ENCODE measurements at places on chromosomes 16 and 17.
A peak's percentile ranks its signal among the peaks of the same experiment; 100 is the strongest.

DNA sequence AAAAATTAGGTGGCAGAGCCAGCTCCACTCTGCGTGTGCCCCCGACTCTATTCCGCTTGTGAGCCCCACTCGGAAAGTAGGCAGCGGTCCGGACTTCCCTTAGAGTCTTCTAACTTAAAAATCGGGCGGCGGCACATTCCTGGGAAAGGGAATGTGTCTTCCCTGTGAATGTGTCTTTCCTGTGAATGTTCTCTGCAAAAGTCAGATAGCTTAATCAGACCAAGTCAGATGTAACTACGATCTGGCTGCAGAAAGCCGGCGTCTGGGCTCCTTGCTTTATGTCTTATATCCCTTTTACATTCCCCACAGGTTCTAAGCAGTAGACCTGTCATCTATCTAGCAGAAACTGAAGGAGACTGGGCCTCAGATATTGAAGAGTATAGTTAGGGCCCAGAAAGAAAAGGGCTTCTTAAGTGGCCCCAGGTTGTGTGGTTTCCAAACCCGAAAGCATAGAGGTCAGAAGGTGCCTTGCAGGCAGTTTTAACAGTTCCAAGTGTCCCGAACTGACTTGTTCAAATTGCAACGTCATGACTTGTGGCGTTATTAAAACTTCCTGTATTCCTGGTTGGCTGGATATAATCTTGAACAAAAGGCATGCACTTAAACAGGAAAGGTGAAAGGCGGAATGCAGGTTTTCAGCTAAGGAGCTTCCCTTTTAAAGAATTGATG is 601 bp downstream of the PHKB start:
- DNase-seq, result peak; percentile 30

DNA sequence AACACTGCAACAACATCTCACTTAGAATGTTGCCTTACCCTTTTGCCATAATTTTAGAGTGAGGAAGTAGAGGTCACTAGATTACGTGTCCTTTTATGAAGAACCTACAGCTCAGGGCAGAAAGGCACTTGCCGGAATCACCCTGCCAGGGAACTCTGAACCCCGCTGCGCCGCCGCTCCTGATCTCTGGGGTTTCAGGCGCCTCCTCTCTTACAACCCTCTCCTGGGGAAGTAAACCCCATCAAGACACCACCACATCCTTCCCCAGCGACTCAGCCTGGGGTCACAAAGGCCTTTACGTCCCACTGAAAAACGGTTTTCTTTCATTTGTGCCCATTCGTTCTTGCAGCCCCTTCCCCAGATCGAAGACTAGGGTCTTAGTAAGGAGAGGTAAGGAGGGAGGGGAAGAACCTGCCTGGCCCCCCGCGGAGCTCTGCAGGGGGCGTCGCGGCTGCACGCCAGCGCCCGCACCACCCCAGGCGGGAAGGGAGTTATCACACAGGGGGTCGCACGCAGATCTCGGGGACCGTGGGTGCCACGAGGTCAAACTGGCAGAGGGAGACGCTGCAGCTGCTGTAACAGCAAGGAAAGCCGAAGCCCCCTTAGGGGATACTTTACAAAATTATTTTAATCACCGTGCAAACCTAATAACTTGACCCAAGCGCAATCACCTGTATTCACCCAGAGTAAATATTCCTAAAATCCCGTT is 1.0 kb upstream of the HLF start:
- DNase-seq, result no peak

- no peak for DNase-seq
Observed at GRCh38 chr16:27450196-27450549, 48.2 kb downstream of the IL21R start.

DNA sequence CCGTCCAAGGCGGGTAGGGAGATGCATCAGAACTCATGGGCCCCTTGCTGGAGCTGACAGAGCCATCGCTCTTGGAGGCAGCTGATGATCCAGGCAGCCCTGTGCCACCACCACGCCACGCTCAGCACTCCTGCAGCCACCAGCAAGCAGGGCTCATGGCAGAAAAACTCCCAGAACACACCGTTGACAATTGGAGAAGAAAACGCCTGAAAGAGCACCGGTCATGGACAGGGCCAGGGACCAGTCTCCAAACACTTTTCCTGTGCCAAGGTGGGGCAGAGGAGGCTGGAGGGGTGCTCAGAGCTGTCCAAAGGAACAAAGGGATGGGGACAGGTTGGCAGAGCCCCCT is 132.2 kb downstream of the FOXL1 start:
- DNase-seq, result no peak

DNA sequence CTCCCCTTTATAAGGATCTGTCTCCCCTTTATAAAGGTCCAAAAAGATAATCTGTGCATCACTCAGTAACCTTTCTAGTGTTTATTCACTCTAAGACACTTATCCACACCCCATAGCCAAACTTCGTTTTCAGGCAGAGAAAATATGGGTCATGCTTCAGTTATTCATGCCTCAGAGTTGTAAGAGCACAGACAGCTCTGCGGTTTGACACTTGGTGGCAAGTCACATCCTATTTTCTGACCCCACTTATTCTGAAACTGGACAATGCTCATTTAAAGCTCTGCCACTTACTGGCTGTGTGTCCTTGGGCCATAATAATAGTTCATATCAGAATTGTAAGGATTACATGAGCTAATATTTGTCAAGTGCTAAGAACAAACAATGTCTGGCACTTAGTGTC is 2.0 kb upstream of the KRTAP2-1 start:
- no peak for DNase-seq

DNA sequence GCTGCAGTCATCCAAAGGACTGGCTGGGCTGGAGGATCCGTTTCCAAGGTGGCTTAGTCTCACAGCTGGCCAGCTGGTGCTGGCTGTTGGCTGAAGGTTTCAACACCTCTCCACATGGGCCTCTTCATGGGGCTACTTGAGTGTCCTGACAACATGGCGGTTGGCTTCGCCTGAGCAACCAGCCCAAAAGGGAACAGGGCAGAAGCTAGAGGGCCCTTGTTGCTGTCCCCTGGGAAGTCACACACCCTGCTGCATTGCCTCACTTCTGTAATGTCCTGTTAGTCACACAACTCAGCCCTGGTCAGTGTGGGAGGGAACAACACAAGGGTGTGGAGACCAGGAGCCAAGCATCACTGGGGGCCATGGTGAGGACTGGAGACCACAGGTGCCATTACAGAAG is 36.6 kb downstream of the C16orf78 start:
- no peak for DNase-seq

GRCh38 chr17:49861150-49861884 is 13.4 kb upstream of the TAC4 start:
- DNase-seq, result peak; percentile 84

DNA sequence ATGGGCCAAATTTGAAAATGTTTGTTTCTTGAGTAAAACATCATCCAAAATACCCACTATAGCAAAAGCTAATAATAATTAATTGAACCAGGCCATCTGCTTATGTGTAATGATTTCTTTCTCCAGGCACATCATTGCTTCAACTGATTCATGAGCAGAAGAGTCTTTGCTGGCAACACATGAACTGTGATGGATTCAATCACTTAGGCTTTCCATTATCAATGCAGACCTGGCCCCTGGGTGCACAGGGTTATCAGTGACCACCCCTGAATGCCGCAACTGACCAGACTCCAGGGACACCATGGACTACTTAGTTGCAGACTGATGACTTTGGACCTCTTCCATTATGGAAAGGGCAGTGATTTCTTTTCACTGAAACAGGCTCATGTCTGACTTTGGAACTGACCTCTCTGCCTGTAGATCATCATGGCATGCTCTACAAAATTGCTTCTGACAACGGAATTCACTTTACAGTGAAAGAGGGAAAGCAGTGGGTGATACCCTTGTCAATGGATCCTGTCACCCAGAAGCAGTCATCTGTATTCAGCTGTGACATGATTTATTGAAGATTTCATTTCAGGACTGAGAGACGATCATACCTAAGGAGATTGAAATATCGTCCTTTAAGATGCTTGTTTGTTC is 448.8 kb downstream of the SLC39A11 start:
- DNase-seq, result no peak

DNA sequence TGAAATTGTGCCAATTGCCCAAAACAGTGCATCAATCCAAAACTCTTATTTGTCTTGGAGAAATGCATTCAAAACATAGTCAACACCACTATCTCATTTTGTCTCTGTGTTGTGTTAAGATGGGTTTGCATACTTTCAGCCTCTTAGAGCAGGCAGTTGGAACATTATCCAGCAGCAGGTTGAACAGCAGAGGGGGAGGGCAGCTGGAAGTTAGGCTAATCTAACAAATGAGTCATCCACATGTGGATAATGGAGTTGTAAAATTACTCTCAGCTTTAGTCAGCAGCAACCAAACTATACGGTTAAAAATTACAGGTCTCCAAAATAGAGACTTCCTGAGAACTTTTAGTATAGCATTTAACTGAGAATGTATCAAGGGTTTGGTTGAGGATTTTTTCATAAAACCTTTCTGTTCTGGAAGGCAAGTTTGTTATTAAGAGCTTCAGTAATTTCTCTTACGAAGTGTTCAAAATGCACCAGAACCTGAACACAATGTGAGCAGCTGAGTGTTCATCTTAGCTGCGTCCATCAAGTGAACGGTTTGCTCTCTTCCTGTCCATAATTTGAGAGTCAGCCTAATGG is 46.3 kb downstream of the PRKCA start:
- DNase-seq, result peak; percentile 82

GRCh38 chr16:84291226-84291625 is 3.5 kb upstream of the WFDC1 start:
- no peak for DNase-seq

DNA sequence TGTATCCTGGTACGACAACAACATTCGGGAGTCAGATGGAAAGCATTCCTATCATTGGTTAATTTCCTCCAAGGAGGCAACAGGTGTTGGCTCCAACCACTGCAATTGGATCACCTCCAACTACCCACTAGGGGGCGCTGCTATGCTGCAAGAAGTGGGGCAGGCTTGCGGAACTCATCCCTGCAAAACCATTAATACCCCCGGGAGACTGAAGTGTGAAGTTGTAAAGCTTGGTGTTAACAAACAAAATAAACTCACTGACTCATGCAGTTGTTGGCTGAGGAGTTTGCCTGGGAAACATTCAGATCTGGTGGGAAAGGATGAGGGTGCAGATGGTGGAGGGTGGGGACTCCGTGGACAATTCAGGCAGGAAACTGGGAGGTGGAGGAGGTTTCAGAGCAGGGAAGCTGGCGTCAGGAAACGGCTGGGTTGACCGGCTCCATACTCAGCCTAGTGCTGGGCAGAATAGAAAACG is 84.9 kb downstream of the HS3ST2 start:
- peak; percentile 85 for DNase-seq

GRCh38 chr17:72700226-72700625 is 392.3 kb downstream of the SLC39A11 start:
- DNase-seq, result no peak

- no peak for DNase-seq
Observed at GRCh38 chr17:37802061-37802595, 57.3 kb upstream of the HNF1B start.

GRCh38 chr17:48637323-48638260 is 11.4 kb upstream of the HOXB9 start:
- DNase-seq, result no peak

DNA sequence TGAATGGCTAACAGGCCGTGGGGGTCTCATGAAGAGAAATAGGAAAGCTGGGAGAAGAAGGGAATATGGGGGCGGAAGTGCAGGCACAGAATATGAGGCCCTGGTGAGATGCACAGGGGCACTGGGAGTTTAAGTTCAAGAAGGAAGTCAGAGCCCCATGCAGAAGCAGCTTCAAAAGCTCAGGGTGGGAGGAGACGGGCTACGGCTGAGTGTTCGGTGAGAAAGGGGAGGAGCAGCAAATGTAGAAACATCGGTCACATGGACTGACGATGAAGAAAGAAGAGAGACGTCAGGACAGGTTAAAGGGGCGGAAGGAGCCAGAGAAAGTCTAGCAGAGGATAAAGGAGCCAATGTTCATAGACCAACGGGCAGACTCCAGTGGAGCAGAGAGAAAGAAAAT is 204.5 kb upstream of the ZFHX3 start:
- DNase-seq, result no peak

DNA sequence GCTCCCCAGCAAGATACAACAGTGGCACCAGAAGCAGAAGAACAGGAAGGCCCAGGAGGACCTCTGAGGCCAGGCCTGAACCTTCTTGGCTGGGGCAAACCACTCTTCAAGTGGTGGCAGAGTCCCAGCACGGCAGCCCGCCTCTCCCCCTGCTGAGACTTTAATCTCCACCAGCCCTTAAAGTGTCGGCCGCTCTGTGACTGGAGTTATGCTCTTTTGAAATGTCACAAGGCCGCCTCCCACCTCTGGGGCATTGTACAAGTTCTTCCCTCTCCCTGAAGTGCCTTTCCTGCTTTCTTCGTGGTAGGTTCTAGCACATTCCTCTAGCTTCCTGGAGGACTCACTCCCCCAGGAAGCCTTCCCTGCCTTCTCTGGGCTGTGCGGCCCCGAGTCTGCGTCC is 11.9 kb downstream of the CES3 start:
- no peak for DNase-seq

- no peak for DNase-seq
Observed at GRCh38 chr16:89078172-89078571, 15.5 kb upstream of the ACSF3 start.

GRCh38 chr17:79557276-79558090 is 53.4 kb downstream of the RBFOX3 start:
- no peak for DNase-seq

GRCh38 chr17:36755586-36755985 is 154.2 kb downstream of the MRM1 start:
- peak; percentile 22 for DNase-seq

GRCh38 chr16:88883117-88883895 is 16.8 kb upstream of the PABPN1L start:
- DNase-seq, result no peak

GRCh38 chr17:35117984-35118383 is 1.7 kb downstream of the RAD51D start:
- no peak for DNase-seq

Data from hepatocyte (in vitro differentiated cells).